Left lung (tissue), 14 donors: ENCODE measurements at places on chromosomes 13 and 19. TPM values are rescaled to one million over a fixed set of nuclear protein-coding genes. Genes with fewer than 3 reads are reported as not detected.

IGFL3 gene
- total RNA-seq, result not detected

DNA sequence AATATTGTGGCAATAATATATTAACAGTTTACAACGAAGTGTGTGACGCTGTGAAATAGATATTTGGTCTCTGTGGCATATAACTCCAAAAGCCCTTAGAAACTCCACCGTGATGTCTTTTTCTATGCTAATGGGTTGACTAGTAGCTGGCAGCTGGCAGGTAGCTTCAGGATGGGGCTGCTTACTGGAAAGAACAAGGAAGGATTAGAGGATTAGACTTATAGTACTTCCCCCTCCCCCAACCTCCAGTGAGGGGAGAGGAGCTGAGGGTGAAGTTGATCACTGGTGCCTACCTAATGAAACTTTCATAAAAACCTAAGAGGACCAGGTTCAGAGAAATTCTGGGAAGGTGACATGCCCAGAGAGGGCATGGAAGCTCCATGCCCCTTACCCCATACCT lies 9.8 kb downstream of the ZNF229 start:
- DNase-seq, result no peak

DNA sequence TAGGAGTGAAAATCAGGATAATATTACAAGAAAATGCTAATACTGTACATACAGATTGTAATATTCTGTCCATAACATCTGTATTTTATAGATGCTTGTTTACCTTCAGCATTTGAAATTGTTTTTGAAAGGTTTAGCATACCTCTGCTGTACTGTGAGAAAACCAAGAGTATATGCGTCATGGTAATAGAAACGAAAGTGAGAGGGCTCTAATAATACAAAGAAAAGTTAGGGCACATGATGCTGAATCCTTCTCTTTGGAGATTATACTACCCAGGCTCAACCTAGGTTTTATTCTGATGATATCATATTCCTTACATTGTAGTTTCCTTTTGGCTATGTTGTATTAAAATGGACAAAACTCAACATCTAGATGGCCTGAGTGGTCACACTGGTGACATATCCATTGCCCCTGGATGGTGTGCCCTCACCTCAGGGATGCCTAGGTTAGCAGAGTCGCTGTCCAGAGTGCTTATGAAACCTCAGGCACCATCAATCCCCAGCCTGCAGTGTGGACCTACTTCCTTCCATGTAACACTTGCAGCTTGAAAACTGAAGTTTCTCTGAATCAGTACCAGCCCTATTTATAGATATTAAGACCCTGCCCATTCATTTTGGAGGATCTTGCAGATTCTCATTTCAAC lies 253.7 kb downstream of the KCTD12 start:
- DNase-seq, result no peak

DNA sequence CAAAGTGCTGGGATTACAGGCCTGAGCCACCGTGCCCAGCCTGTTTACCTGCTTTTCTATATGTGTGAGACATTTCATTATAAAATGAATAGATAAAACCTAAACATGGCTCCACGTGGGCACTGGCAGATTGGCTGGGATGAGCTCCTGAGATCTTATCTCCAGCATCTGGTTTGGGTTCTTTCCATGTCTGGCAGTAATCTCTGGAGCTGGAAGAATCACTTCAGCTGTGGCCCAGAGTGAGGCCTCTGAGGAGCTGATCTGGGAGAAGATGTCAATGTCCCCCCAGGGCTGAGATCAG lies 5.5 kb upstream of the SULT2A1 start:
- no peak for DNase-seq

DNA sequence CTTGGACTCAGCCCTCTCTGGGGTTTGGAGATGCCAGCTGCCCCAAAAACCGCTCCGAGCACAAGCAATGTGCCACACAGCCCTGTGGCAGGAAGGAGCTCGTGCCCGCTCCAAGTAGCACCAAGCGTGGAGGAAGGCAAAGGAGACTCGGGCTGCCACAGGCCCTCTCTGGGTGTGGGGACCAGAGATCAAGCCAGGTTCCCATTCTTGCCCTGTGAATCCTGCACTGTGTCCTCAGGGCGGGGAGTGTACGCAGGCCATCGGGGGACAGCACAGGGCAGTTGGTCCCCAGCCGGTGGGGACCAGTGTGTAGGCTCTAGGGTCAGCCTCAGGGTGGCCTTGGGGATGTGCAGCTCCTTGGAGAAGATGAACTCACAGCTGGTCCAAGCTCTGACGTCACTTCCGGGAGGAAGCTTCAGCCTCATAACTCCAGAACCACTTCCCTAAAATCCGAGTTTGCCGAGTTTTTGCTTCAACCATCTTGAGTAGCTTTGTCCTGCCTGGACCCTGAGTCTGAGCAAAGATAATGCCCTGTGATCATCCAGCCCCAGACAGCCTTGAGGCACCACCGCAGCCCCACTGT lies 9.3 kb upstream of the CPAMD8 start:
- DNase-seq, result peak; percentile 60

SIGLEC8 gene
- 0.99 TPM for total RNA-seq

MRPS12 gene
- 26.6 TPM for total RNA-seq

GRCh38 chr19:42421101-42421500 lies 6.1 kb downstream of the LIPE start:
- peak; percentile 28 for DNase-seq

KCTD12 gene
- 153 TPM for total RNA-seq

- DNase-seq, result peak; percentile 17
Measured at GRCh38 chr19:57888107-57888559, 704 bp downstream of the ZNF814 start.

LPAR2 gene
- 16.1 TPM for total RNA-seq

GRCh38 chr19:17703824-17704463 lies 15.3 kb upstream of the MAP1S start:
- DNase-seq, result no peak

GRCh38 chr19:12098040-12098439 lies 33.5 kb downstream of the ZNF844 start:
- no peak for DNase-seq

CRX gene
- not detected for total RNA-seq

- no peak for DNase-seq
Measured at GRCh38 chr13:27036236-27036981, 135.2 kb downstream of the USP12 start.

EDNRB gene
- 72.7 TPM for total RNA-seq

GRCh38 chr13:94946039-94946438 lies 233.7 kb upstream of the SOX21 start:
- DNase-seq, result no peak

GRCh38 chr13:37966266-37966665 lies 96.7 kb upstream of the TRPC4 start:
- no peak for DNase-seq

DNA sequence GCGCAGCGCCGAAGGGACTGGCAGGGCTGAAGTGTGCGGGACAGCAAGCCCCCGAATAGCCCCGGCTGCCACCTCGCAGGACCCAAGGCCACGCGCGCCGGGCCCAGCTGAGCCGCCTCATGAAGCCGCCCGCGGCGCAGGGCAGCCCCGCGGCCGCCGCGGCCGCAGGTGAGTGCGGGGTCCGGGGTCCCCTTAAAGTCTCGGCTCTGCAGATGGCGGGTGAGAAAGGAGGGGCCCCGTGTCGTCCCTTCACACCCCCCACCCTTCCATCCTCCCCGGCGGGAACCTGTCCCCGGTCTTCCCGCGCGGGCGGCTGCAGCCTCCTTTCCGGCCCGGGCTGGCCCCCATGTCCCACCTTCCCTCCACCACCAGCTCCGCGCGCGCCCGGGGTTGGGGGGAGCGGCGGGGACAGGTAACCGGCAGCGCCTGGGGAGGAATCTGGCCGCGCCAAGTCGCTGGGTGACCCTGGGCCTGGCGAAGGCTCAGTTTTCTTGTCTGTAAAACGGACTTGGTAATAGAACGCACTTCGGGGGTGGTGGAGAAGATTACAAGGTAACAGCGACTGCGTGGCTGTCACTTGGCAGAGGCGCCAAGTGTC lies 338 bp downstream of the RGCC start:
- peak; percentile 88 for DNase-seq

PRDX2 gene
- 186 TPM for total RNA-seq

TNFSF9 gene
- 10.2 TPM for total RNA-seq

NTF4 gene
- 2.1 TPM for total RNA-seq

RNF113B gene
- total RNA-seq, result not detected

DNA sequence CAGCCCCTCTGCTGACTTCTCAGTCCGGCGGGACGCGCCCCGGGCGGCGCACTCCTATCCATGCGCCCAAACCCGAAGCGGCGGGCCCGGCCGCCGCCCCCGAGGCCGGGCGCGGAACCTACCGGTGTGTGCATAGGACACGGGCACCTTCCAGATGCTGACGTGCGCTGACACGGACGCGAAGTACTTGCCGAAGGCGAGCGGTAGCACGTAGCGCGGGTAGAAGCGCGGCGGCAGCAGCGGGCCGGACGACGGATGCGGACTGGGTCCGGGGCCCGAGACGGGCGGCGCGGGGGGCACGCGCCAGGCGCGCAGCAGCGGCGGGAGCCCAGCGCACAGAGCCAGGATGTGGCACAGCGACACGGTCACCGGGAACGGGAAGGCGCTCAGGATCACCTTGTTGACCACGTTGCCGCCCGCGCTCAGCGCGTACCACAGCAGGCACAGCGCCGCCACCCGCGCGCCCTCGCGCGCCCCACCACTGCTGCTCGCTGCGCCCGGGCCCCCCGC lies 338 bp downstream of the SLC35E1 start:
- DNase-seq, result peak; percentile 46

DNA sequence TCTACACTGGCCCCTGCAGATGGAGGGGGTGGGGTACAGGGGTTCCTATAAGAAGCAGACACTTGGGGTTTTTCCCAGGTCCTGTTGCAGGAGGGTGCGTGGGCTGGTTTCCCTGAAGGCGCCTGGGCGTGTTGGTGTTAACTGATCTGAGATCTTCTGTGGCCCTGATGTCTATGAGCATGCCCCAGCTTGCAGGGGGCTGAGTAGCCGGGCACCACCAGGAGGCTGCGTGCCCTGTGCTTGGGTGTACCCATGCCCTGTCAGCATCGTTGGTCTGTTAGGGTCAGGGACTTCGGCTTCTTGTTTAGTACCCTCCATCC lies 45.3 kb downstream of the CAPN12 start:
- no peak for DNase-seq

- no peak for DNase-seq
Measured at GRCh38 chr13:50026788-50027473, 11.7 kb downstream of the KCNRG start.

GRCh38 chr13:87536899-87537298 lies 134.3 kb upstream of the SLITRK5 start:
- no peak for DNase-seq

RGS9BP gene
- 0.68 TPM for total RNA-seq

- DNase-seq, result no peak
Measured at GRCh38 chr19:13234518-13234917, 84.3 kb downstream of the IER2 start.

OR4F17 gene
- total RNA-seq, result not detected

GRCh38 chr13:110379905-110380341 lies 72.8 kb downstream of the COL4A2 start:
- no peak for DNase-seq

DNA sequence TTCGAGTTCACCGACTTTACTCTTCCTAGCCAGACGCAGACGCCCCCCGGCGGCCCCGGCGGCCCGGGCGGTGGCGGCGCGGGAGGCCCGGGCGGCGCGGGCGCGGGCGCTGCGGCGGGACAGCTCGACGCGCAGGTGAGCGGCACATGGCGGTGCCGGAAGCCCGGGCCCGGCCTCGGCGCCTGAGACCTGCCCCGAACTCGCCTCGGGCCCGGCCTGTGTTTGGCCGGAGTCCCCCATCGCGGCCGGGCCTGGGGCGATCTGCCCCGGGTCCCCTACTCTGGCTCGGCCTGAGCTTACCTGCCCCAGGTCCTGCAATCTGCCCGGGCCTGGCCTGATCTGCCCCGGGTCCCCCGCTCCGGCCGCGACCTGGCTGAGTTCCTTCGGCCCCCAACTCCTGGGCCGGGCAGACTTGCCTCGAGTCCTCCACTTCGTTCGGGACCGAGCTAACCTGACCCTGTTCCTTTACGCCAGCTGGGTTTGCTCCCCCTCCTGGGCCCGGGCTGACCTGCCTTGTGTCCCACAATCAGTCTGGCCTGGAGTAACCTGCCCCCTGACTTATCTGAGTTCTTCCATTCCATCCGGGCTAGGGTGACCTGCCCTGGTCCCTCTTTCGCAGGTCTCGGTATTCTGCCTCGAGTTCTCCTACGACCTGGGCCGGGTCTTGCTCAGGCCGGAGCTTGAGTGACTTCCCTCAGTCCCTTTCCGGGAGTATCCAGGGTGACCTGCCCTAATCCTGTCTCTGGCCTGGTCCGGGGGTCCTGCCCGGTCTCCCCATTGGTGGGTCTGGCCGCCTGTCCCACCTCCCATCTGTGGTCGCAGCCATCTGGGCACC lies 764 bp downstream of the UPF1 start:
- no peak for DNase-seq

SLC25A41 gene
- total RNA-seq, result 0.58 TPM

- DNase-seq, result peak; percentile 54
Measured at GRCh38 chr13:107866941-107867623, 348.3 kb downstream of the LIG4 start.

MAMSTR gene
- 1.3 TPM for total RNA-seq

RAB4B gene
- total RNA-seq, result 42.6 TPM

DNA sequence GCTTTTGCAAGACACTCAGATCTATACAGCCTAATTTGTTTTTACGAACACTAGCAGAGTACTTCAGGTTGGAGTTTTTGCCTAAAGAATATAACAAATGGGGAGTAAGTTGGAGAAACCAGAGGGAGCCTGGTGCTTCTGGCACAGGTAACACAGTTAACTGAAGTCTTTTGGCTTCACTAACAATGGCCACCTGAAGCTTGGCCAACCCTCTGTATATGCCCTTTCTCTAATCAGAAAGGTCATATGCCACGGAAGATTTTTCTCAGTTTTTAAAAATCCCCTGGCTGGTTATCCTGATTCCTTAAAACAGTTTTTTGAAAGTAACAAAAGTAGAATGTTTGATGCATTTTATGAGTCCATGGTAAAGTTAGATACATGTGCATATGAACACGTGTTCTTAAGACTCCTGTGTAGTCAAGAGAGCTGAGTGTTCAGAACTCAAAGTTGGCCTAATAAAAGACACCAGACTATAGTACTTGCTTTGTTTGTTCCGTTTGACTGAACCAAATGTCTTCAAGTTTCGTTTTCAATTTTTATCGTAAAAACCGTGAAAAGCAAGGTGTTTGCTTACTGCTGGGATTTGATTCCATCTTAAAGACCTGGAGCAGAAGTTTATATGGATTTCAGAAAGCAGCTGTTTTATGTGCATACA lies 137.5 kb downstream of the KCNRG start:
- no peak for DNase-seq

CEACAM1 gene
- total RNA-seq, result 24.0 TPM

PRTN3 gene
- 0.55 TPM for total RNA-seq

- no peak for DNase-seq
Measured at GRCh38 chr13:94254737-94255136, 224.7 kb downstream of the DCT start.

KIR3DL1 gene
- 0.15 TPM for total RNA-seq

FCER2 gene
- 0.58 TPM for total RNA-seq

DNA sequence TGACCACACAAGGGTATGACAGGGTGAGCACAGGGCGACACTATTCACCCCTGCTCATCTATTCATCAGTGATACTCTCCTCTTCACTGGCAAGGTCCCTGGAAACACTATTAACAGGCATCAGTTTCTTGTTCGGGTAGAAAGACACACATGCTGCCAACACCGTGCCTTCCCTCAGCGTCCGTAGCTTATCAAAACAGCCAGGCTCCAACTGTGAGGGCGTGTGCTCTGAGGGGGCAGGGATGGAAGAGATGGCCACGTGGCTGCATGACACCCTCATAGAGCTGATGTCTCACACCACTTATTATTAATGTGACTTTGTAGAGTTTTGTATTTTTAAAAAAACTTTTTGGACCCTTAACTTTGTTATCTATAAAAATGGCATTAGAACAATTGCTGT lies 160.3 kb downstream of the ITGBL1 start:
- no peak for DNase-seq

- no peak for DNase-seq
Measured at GRCh38 chr13:110197026-110197425, 109.9 kb downstream of the COL4A1 start.

ZNF285 gene
- total RNA-seq, result 1.2 TPM
